Stimulated activated CD8-positive, alpha-beta memory T cell treated with anti-CD3 and anti-CD28 coated beads, Interleukin-7, amount 100 ng/mL, for 24 hours (primary cell): ENCODE measurements at places on chromosomes 12 and 14.

- DNase-seq, result no peak
These were observed 105.6 kb downstream of the SLC25A47 start for GRCh38 chr14:100428727-100429126.

DNA sequence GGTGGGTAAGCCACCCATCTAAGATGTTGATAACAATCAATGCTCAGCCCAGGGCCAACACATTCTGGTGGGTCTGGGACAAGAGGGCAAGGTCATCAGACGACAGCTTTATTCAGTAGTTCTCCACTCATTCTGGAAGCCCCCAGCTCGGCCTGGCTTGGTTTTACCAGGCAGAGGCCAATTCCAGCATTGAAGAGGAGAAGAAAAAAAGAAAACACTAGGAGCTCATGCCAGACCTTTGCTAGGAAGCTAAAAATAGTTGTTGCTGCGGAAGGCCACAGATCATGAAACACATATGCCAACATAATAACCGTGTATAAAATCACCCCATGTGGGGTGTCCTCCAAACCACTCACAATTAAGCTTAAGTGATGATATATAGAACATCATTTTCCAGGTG lies 44.4 kb downstream of the CCDC60 start:
- DNase-seq, result no peak

DNA sequence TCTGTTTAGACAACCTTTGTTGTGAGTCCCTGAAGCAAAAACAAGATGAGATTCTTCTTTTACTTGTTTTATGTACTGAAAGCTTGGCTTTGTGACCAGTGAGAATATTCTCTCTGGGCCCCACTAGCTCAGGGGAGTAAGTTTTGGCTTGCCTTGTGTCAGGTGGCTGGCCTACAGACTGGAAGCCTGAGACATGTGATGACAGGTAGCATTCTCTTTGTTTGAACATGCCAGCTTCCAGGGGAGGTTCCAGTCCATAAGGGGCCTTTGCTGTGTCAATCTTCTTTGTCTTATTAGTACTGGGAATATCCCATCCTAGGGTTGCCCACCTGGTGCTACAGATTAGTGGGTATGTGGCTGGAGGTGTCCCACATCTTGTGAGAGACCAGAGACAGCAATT lies 66.1 kb upstream of the FERMT2 start:
- DNase-seq, result no peak

GRCh38 chr14:76331328-76332011 lies 44.5 kb upstream of the ESRRB start:
- DNase-seq, result no peak

GRCh38 chr12:84786622-84787021 lies 126.0 kb downstream of the SLC6A15 start:
- DNase-seq, result no peak

DNA sequence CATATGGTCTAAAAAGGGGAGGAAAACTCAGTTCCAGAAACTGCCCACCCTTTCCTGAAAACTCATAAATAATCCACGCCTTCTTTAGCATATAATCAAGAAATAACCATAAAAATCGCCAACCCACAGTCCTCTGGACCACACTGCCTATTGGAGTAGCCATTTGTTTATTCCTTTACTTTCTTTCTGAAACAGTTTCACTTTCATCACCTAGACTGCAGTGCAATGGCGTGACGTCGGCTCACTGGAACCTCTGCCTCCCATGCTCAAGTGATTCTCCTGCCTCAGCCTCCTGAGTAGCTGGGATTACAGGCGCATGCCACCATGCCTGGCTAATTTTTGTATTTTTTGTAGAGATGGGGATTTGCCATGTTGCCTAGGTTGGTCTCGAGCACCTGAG lies 44.2 kb downstream of the CLMN start:
- DNase-seq, result no peak

- DNase-seq, result no peak
These were observed at the start of gene WIF1 for GRCh38 chr12:65121049-65121955. WIF1 (minus strand) TSS chr12:65121305; CDS start chr12:65121191, 114 bp downstream.
